HFFc6 (cell line): ENCODE measurements at places on chromosomes 12 and 14. TPM values are rescaled to one million over a fixed set of nuclear protein-coding genes. Genes with fewer than 3 reads are reported as not detected.

DNA sequence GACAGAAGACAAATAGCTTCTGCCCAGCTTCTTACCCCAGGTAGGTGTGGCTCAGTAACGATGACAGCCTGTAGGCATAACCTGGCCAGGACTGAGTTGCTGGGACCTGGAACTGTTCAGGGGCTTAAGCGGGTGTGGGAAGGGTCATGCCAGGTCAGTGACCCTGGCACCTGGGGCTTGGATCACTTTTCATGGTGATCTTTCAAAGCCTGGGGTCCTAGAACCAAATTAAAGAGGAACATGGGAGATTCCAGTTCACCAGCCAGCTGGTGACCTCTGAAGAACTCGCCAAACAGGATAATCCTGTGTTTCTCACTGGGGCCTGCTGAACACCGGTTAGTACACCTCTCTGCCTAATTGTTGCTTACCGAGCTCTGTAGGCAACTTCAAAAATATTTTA lies 102.6 kb upstream of the LMNTD1 start:
- H3K27ac ChIP-seq, result no peak overlapping the region
- H3K27me3 ChIP-seq, result no peaks in the 10 kb centered on the region; the same call in 1 of the 2 replicates

DNA sequence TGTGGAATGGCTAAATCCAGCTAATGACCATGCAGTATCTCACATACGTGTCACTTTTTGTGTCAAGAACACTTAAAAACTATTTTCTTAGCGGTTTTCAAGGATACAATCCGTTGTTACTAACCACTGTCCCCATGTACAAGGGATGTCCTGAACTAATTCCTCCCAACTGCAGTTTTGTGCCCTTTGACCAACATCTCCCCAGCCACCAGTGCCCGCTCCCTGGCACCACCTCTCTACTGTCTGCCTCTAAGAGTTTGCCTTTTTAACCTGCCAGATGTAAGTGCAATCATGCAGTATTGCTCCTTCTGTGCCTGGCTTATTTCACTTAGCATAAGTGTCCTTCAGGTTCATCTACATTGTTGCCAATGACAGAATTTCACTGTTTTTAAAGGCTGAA lies 315.7 kb downstream of the TMEM121 start:
- H3K4me3 ChIP-seq, result no peak overlapping the region
- no peak overlapping the region for H3K27ac ChIP-seq
- H3K4me1 ChIP-seq, result no peaks in the 10 kb centered on the region
- no peak for DNase-seq

GRCh38 chr12:109624467-109624866 lies 50.9 kb downstream of the MVK start:
- DNase-seq, result no peak
- no peak overlapping the region for H3K27ac ChIP-seq
- no peaks in the 10 kb centered on the region for H3K36me3 ChIP-seq
- H3K4me3 ChIP-seq, result no peak overlapping the region
- peaks cover 39% of the 10 kb centered on the region for H3K27me3 ChIP-seq

DNA sequence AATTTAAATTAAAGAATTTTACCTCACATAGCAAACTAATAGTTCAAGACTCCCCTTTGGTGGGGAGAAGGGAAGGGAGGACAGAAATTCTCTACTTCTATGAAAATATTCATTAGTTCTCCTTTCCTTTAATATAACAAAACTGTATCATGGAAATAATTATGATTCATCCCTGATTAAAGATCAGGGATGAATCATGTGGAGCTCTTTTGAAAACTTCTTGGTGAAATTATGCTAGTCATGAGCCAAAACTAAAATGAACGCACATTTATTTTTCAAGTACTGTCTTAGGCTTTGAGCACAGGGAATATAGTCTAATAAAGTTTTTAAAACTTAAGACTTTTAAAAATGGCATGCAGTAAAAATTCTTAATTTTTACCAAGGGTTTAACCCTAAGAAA lies 17.1 kb downstream of the TMBIM4 start:
- peaks cover 54% of the 10 kb centered on the region for H3K4me1 ChIP-seq
- DNase-seq, result no peak
- H3K36me3 ChIP-seq, result peaks cover 34% of the 10 kb centered on the region
- H3K27ac ChIP-seq, result peak overlapping the region; percentile 66
- no peaks in the 10 kb centered on the region for H3K27me3 ChIP-seq

DNA sequence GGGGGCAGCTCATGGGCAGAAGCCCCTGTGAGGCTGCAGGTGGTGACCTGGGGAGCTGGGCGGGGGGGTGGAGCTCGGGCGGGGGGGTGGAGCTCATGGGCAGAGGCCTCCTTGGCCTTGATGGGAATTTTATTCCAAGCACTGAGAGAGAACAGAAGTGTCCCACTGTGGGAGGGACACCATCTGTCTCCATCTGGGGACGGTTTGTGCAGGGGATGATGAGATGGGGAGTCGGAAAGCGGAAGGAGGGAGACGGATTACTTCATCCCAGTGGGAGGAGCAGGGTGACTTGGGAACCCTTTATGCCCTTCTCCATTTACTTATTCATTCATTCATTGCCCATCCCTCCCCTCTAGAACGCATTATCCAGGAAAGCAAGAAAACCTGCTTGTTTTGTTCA lies 304.7 kb downstream of the ADGRD1 start:
- no peak overlapping the region for H3K4me3 ChIP-seq
- H3K36me3 ChIP-seq, result peaks cover 4% of the 10 kb centered on the region; the same call in 1 of the 2 replicates
- H3K27me3 ChIP-seq, result peaks cover 4% of the 10 kb centered on the region; the same call in 1 of the 2 replicates
- no peaks in the 10 kb centered on the region for H3K4me1 ChIP-seq

- no peaks in the 10 kb centered on the region for H3K4me1 ChIP-seq
- no peak overlapping the region for H3K27ac ChIP-seq
- no peak overlapping the region for H3K4me3 ChIP-seq
These were observed 125.8 kb upstream of the AVPR1A start for GRCh38 chr12:63276537-63277365.

KCNMB4 gene
- 0.22 to 0.85 TPM (median 0.58 TPM) in 3 replicates for total RNA-seq

GRCh38 chr14:100221533-100222223 lies 17.3 kb upstream of the YY1 start:
- no peaks in the 10 kb centered on the region for H3K27me3 ChIP-seq
- no peak overlapping the region for H3K27ac ChIP-seq
- H3K36me3 ChIP-seq, result no peaks in the 10 kb centered on the region
- peaks cover 9% of the 10 kb centered on the region for H3K4me1 ChIP-seq
- DNase-seq, result peak; percentile 25

PTPRB gene
- total RNA-seq, result 2.4 and 4.1 TPM in 2 replicates

DNA sequence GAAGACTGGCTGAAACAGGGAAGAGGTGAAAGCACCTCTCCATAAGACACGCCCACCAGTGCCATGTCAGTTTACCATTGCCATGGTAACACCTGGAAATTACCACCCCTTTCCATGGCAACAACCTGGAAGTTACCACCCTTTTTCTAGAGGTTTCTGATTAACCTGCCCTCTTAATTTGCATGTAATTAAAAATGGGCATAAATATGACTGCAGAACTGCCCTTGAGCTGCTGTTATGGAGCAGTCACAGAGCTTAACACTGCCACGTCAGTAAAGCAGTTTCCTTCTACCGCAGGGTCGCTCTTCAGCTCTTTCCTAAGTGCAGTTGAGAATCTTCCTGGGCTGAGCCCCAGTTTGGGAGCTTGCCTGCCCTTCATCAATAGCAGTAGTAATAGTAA lies 55.2 kb downstream of the RASSF3 start:
- no peaks in the 10 kb centered on the region for H3K36me3 ChIP-seq
- no peak overlapping the region for H3K27ac ChIP-seq
- H3K27me3 ChIP-seq, result peaks cover 1% of the 10 kb centered on the region; the same call in 1 of the 2 replicates
- DNase-seq, result no peak
- peaks cover 30% of the 10 kb centered on the region for H3K4me1 ChIP-seq

DNA sequence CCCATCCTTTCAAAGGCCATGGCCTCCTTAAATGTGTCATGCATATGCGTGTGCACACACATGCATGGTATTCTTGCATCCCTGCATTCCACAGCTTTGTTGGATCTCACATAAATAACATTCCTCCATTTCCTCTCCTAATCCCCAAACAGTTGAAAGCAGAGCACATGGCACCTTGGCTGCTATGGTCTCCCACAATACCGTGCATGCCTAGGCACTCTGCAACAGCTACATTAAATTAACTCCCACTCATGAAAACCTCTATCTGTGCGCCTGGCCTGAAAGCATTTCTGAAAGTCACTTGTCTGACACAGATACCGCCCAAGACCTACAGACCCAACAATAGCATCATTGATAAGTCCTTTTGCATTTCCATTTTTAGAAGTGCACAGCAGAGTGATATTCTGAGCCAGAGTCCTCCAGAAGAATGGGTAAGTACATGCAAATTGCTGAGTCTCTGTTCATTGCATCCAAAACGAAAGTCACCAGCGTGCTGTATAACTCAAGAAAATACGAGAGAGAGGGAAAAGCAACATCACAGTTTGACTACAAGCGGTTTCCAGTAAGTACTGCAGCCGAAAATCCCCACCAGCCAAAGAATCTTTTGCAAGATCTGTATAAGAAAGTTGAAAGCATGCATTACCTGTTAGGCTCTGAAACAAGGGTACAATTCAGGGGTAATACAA lies 436 bp downstream of the ASB2 start:
- peaks cover 12% of the 10 kb centered on the region for H3K27me3 ChIP-seq
- no peaks in the 10 kb centered on the region for H3K36me3 ChIP-seq
- no peak for DNase-seq
- H3K4me3 ChIP-seq, result peak overlapping the region; percentile 1; the same call in 1 of the 2 replicates
- peaks cover 14% of the 10 kb centered on the region for H3K4me1 ChIP-seq

GRCh38 chr12:5012337-5012736 lies 31.3 kb upstream of the KCNA5 start:
- H3K4me3 ChIP-seq, result no peak overlapping the region
- H3K27ac ChIP-seq, result no peak overlapping the region
- DNase-seq, result no peak
- H3K27me3 ChIP-seq, result peaks cover 48% of the 10 kb centered on the region
- H3K36me3 ChIP-seq, result no peaks in the 10 kb centered on the region

- no peak overlapping the region for H3K27ac ChIP-seq
- H3K4me3 ChIP-seq, result no peak overlapping the region
- no peak for DNase-seq
- peaks cover 8% of the 10 kb centered on the region; the same call in 1 of the 2 replicates for H3K36me3 ChIP-seq
- H3K27me3 ChIP-seq, result no peaks in the 10 kb centered on the region
These were observed 13.7 kb downstream of the ATG2B start for GRCh38 chr14:96349286-96350075.

- no peak for DNase-seq
- H3K4me3 ChIP-seq, result no peak overlapping the region
- H3K27me3 ChIP-seq, result peaks cover 6% of the 10 kb centered on the region
- H3K27ac ChIP-seq, result no peak overlapping the region
These were observed 1.3 kb downstream of the RNASE6 start for GRCh38 chr14:20782280-20782890.

GRCh38 chr14:26863736-26864135 lies 265.9 kb upstream of the NOVA1 start:
- H3K36me3 ChIP-seq, result no peaks in the 10 kb centered on the region
- H3K4me3 ChIP-seq, result no peak overlapping the region
- no peaks in the 10 kb centered on the region for H3K27me3 ChIP-seq
- H3K4me1 ChIP-seq, result no peaks in the 10 kb centered on the region
- DNase-seq, result no peak
- no peak overlapping the region for H3K27ac ChIP-seq

DNA sequence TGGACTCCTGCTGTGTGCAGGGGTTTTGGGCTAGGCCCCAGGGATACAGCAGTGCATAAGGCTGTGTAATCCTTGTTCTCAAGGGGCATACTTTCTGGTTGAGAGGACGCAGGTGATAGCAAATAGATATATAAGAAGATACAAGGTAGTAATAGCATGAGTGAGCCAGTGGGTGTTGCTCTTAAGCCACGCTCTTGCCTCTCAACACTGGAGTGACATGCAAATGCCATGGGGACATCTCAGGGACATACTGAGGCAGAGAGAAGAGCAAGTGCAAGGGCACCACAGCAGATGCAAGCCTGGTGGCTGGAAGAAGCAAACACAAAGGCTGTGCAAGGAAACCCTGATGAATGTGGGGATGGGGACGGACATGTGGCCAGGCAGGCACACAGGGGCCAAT lies 223.3 kb downstream of the CHST11 start:
- no peak overlapping the region for H3K27ac ChIP-seq
- no peaks in the 10 kb centered on the region for H3K4me1 ChIP-seq
- H3K4me3 ChIP-seq, result no peak overlapping the region
- H3K36me3 ChIP-seq, result no peaks in the 10 kb centered on the region
- peak; percentile 15 for DNase-seq

PTCSC3 gene
- total RNA-seq, result not detected in 3 replicates

- peaks cover 25% of the 10 kb centered on the region for H3K4me1 ChIP-seq
- peaks cover 24% of the 10 kb centered on the region; the same call in 1 of the 2 replicates for H3K27me3 ChIP-seq
- no peak for DNase-seq
These were observed 1.3 kb upstream of the DAAM1 start for GRCh38 chr14:59187118-59187517.

DNA sequence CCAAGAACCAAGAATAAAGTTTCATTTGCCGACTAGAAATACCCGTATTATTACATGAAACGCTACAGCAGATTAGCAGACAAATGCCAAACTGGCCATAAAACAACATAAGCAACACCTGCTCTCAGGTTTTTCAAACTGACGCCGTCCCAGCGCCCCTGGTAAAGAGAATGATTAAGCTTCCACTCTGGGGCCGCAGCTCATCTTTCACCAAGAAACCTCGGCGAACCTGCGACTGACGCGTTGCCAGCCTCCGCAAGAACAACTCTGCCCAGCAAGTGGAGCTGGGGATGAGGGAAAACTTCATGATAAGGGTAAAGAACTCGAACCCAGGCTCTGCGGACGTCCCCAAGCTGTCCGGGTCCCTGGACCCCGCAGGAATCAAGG lies 530 bp downstream of the ARL1 start:
- H3K4me3 ChIP-seq, result peak overlapping the region; percentile 99
- no peaks in the 10 kb centered on the region for H3K36me3 ChIP-seq
- DNase-seq, result no peak
- H3K27ac ChIP-seq, result peak overlapping the region; percentile 99
- H3K4me1 ChIP-seq, result peaks cover 32% of the 10 kb centered on the region

- no peaks in the 10 kb centered on the region for H3K36me3 ChIP-seq
- H3K4me1 ChIP-seq, result no peaks in the 10 kb centered on the region
- no peak overlapping the region for H3K27ac ChIP-seq
- H3K4me3 ChIP-seq, result no peak overlapping the region
- peak; percentile 43 for DNase-seq
- H3K27me3 ChIP-seq, result no peaks in the 10 kb centered on the region
These were observed 589.0 kb downstream of the C12orf50 start for GRCh38 chr12:87439990-87440827.

DNA sequence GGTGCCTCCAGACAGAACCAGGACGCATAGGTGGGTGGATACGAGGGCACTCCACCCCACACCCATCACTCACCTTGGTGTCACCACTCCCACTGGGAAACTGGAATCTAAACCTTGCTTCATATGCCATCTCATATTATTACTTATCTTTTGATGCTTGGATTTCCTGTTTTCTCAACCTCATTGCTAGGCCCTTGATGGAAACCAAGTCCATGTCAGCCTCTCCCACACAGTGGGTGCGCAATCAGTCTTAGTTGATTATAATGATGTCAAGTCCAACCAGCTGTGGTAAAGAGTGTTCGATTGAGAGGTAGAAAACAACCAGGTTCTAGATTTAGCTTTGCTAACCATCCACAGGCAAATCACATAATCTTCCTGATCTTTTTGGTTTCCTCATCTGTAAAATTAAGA lies 584 bp upstream of the DDHD1 start:
- H3K36me3 ChIP-seq, result no peaks in the 10 kb centered on the region
- no peaks in the 10 kb centered on the region; the same call in 1 of the 2 replicates for H3K27me3 ChIP-seq
- peak overlapping the region; percentile 77 for H3K27ac ChIP-seq
- no peak for DNase-seq
- H3K4me1 ChIP-seq, result peaks cover 33% of the 10 kb centered on the region

TTLL5 gene
- 22.0 to 22.5 TPM (median 22.2 TPM) in 3 replicates for total RNA-seq

GRCh38 chr12:3727877-3728632 lies 24.9 kb downstream of the CRACR2A start:
- DNase-seq, result no peak
- no peaks in the 10 kb centered on the region for H3K4me1 ChIP-seq
- no peak overlapping the region for H3K4me3 ChIP-seq
- H3K27ac ChIP-seq, result no peak overlapping the region

- no peaks in the 10 kb centered on the region for H3K4me1 ChIP-seq
- peaks cover 49% of the 10 kb centered on the region for H3K27me3 ChIP-seq
- no peak overlapping the region for H3K27ac ChIP-seq
- no peaks in the 10 kb centered on the region for H3K36me3 ChIP-seq
These were observed 1.3 kb downstream of the NKX2-8 start for GRCh38 chr14:36580856-36581831.
